Bronchial smooth muscle cell (primary cell): ENCODE measurements at places on chromosomes 7 and 10. TPM values are rescaled to one million over a fixed set of nuclear protein-coding genes. Genes with fewer than 3 reads are reported as not detected.

SEMA3E gene
- 0.79 and 11.0 TPM in 2 replicates for total RNA-seq

AGR3 gene
- not detected in 2 replicates for total RNA-seq

GFRA1 gene
- total RNA-seq, result under 0.01 TPM in 2 replicates

MNX1 gene
- total RNA-seq, result not detected in 2 replicates

C7orf57 gene
- not detected in 2 replicates for total RNA-seq

GSTO2 gene
- total RNA-seq, result 1.7 and 2.4 TPM in 2 replicates

CYTH3 gene
- 15.4 and 22.7 TPM in 2 replicates for total RNA-seq

SEC23IP gene
- 22.4 and 28.9 TPM in 2 replicates for total RNA-seq

GIMAP5 gene
- not detected in 2 replicates for total RNA-seq

CDHR3 gene
- total RNA-seq, result 3.5 and 5.4 TPM in 2 replicates

CALHM1 gene
- not detected in 2 replicates for total RNA-seq

ELFN1 gene
- 1.5 and 3.0 TPM in 2 replicates for total RNA-seq

LIPK gene
- total RNA-seq, result not detected in 2 replicates

FGFBP3 gene
- total RNA-seq, result 0.17 and 0.47 TPM in 2 replicates

ZNF503 gene
- total RNA-seq, result 6.7 and 16.4 TPM in 2 replicates

HMX2 gene
- not detected in 2 replicates for total RNA-seq

GDF2 gene
- total RNA-seq, result not detected in 2 replicates

WNT16 gene
- 0.09 and 0.32 TPM in 2 replicates for total RNA-seq

ARHGEF35 gene
- total RNA-seq, result 2.5 and 2.7 TPM in 2 replicates

MSMB gene
- not detected in 2 replicates for total RNA-seq

GRK5 gene
- 18.3 and 58.3 TPM in 2 replicates for total RNA-seq

CALML5 gene
- 0.17 TPM in 1 of 2 replicates, not detected in the other for total RNA-seq

DPYSL4 gene
- 2.4 and 2.7 TPM in 2 replicates for total RNA-seq

HOXA4 gene
- total RNA-seq, result 0.34 and 0.47 TPM in 2 replicates

CALML3 gene
- not detected in 2 replicates for total RNA-seq

SH3PXD2A gene
- 12.0 and 17.3 TPM in 2 replicates for total RNA-seq

ARPC1B gene
- total RNA-seq, result 603 and 610 TPM in 2 replicates

NFKB2 gene
- 10.2 and 12.9 TPM in 2 replicates for total RNA-seq

NOM1 gene
- 9.6 and 10.6 TPM in 2 replicates for total RNA-seq

CARD11 gene
- total RNA-seq, result under 0.01 TPM in 1 of 2 replicates, not detected in the other

CLRN3 gene
- not detected in 2 replicates for total RNA-seq

COL17A1 gene
- total RNA-seq, result 0.16 and 0.94 TPM in 2 replicates

NPSR1 gene
- not detected in 2 replicates for total RNA-seq

LRRD1 gene
- total RNA-seq, result under 0.01 TPM in 1 of 2 replicates, not detected in the other

MAD1L1 gene
- 55.2 and 59.7 TPM in 2 replicates for total RNA-seq

HOXA11 gene
- total RNA-seq, result 0.16 TPM in 1 of 2 replicates, not detected in the other

MGAM2 gene
- total RNA-seq, result not detected in 2 replicates

HOXA13 gene
- total RNA-seq, result not detected in 2 replicates

C10orf67 gene
- total RNA-seq, result under 0.01 TPM in 1 of 2 replicates, not detected in the other

TRIM4 gene
- total RNA-seq, result 23.3 and 26.1 TPM in 2 replicates

AOAH gene
- total RNA-seq, result not detected in 2 replicates

TUBAL3 gene
- total RNA-seq, result not detected in 2 replicates

COL26A1 gene
- total RNA-seq, result not detected in 2 replicates

PRKCQ gene
- under 0.01 and 0.17 TPM in 2 replicates for total RNA-seq

PDZD7 gene
- 1.8 and 2.0 TPM in 2 replicates for total RNA-seq

DMBT1 gene
- total RNA-seq, result under 0.01 TPM in 2 replicates

FAM13C gene
- total RNA-seq, result 3.3 and 5.7 TPM in 2 replicates
